ENCODE measurements at places on chromosomes 4 and X.
A peak's percentile ranks its signal among the peaks of the same experiment; 100 is the strongest.

DNA sequence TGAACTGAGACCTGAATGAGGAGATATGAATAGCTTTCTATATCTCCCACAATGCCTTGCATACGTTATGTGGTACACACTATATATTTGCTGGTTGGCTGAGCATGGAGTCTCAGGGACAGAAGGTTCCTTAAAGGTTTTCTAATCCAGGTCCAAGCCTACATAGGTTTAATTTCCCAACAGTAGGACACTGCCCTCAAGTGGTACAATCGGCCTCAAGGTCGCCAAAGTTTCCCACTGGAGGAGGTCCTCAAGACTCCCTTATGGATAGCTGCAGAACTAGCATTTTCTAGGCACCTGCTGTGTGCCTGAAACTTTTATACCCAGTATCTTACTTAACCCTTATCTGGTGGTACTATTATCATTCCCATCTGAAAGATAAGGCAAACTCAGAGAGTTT is 21.0 kb upstream of the EFNB1 start:
- no peak for DNase-seq

- DNase-seq = no peak
Measured at GRCh38 chrX:14875624-14876023, 2.4 kb downstream of the MOSPD2 start.

DNA sequence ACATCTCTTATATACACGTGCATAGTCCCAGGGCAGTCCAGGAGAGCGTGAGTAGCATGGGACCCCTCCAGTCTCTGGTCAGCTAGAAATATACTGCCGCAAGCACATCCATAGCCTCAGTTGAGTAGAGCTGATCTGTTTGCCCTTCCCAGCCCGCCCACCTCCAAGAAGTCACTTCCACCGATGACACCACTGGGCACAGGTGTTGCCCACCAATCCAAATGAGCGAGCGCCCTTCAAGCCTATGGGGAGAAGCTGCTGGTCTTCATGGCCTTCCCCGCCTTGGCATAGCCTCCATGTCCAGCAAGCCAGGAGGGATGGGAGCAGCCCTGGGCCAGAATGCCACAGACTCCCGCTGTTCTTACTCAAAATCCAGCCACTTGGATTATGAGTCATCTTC is 10.2 kb downstream of the DUSP9 start:
- no peak for DNase-seq

- DNase-seq = no peak
Measured at GRCh38 chrX:18890049-18890381, 93.9 kb downstream of the PHKA2 start.

DNA sequence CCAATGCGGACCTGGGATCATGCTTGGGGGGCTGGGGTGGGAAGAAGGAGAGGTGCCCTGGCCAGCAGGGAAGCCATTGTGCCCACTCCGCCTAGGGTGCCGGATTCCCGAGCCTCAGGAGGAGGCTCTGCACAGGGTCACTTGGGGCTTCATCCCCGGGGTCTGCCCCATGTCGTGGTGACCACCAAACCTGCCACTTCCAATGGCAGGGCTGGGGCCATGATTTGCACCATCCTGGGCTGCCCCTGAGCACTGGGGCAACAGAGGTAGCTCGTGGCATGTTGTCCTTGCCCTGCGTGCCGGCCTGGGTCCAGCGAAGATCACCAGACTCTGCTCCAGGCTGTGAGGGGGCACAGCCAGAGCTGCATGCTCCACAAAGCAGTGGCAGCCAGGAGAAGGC is 71.4 kb upstream of the DCAF12L2 start:
- DNase-seq = no peak

GRCh38 chr4:53553486-53554210 is 37.6 kb downstream of the LNX1 start:
- no peak for DNase-seq

DNA sequence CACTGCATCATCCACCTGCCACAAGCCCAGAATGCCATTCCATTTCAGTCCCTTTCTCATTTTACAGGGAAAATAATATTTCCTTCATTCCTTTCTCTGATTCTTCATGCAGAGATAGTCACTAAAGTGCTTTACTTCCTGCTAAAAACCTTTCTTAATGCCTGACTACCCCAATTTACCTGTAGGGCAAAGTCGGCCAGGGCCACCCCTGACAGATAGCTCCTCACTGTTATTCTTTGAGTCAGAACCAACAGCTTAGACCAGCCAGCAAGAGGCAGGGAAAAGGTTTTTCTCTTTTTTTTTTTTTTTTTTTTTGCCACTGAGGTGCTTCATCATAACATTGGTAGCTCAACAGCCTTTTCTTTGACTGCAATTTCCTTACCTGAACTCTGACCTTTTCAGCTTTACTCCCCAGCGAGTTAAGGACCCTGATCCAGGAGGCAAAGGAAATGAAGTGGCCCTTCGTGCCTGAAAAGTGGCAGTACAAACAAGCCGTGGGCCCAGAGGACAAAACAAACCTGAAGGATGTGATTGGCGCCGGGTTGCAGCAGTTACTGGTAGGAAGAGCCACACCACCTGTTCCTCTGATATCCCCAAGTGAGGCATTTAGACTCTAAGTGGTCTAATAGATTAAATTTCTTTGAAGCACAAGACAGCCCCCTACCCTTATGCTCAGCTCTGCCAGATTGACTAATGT is 85.0 kb downstream of the ALPK1 start:
- DNase-seq = no peak

GRCh38 chrX:138866643-138867042 is 155.1 kb upstream of the FGF13 start:
- DNase-seq = no peak

GRCh38 chrX:42846741-42847140 is 68.8 kb upstream of the PPP1R2C start:
- no peak for DNase-seq

DNA sequence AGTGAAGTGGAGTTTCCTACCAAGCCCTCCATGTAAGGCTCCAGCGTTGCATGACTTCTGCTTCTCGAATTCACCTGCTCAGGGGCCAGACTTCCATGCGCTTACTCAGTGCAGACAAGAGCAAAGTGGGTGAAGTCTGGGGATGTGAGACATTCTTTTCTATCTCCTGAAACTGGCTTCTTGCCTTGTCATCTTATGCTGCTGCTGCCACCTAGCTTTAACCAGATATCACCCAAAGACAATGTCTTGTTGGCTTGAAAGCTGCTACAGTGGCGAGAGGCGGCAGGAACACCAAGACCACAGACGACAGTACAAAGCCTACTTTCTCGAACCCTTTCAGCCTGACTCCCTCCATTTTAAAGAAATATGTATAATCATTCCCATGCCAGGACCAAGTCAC is 103.6 kb upstream of the ADGRG2 start:
- no peak for DNase-seq

GRCh38 chrX:69196666-69197065 is 31.4 kb upstream of the PJA1 start:
- no peak for DNase-seq

GRCh38 chrX:15399962-15400391 is 15.8 kb upstream of the VEGFD start:
- no peak for DNase-seq

GRCh38 chrX:119071381-119071780 is 1.4 kb upstream of the CT47C1 start:
- no peak for DNase-seq

- peak; percentile 90 for DNase-seq
Measured at GRCh38 chrX:74550295-74550802, 64.1 kb downstream of the RLIM start.

DNA sequence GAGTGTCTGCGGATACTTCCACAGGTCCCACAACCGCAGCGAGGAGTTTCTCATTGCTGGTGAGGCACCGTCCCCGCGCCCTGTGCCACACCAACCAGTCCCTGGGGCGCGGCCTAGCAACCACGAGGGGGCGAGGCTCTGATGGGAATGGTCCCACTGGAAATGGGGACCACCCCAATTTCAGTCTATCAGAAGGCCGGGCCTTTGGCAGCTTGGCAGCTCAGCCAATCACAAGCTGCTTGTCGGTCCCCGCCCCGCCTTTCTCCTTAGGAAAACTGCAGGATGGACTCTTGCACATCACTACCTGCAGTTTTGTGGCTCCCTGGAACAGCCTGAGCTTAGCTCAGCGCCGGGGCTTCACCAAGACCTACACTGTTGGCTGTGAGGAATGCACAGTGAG is 3.0 kb downstream of the TIMP1 start:
- no peak for DNase-seq

DNA sequence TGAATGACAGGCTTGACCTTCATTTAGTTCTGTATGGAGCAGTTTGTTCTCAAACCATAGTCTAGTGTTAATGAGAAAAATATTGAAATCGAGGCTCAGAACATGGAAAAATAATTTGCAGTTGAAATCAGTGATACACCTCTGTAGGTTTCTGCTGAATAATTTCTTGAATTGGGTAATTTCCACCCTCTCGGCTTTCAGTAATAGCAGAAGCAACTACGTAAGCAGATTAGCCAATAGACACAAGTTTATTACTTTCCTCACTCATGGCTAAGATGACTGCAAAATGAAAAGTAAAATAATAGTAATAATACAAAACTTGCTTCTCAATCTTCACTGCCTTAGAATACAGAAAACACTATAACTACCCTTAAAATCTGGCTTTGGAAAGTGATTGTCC is 46.0 kb downstream of the USP38 start:
- DNase-seq = no peak

DNA sequence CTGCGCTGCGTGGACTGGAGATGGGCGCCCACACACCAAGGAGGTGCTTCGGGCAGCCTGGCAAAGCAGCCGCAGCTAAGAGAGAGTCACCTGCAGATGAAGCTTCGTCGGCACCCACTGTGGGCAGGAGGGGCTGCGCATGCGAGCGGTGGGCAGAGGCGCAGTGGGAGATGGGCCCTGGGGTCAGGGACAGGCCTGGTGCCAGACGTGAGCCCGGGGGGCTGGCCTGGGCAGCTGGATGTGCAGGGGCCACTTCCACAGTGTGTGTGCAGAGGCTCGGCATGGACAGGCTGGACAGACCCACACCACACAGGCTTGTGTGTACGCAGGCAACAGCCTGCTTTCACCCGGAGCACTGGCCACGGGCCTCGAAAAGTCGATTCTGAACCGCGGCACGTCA is 18.6 kb downstream of the CTBP1 start:
- no peak for DNase-seq

DNA sequence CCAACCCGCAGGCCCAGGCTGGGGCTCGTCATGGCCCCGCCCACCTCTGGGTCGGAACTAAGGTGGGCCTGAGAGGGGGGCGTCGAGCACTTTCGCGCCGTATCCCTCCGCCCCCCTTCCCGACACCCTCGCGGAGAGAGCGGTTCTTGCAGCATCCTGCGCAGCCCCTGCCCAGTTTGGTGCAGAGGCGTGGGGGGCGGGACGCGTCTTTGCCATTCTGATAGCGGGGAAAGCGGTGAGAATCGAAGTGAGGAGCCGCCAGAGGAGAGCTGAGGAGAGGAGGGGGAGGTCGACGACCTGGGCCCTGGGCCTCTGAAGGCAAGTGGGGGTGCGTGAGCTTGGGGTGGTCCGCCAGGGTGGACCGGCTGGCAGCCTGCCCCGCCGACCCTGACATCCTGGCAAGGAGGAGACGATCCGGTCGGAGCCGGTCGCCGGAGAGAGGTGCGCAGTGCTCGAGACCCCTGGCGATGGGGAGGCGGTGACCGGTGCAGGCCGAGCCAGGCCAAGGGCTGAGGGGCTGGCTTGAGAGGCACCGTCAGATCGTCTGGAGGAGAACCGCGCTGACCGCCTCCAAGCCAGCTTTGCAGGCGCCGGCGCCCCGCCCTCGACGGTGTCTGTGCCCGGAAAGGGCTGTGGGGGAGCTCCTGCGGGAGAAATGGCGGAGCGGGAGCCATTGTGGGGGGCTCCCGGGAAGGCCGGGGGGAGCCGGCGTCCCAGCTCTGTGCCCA is 25.5 kb downstream of the GPRASP3 start:
- DNase-seq = no peak

DNA sequence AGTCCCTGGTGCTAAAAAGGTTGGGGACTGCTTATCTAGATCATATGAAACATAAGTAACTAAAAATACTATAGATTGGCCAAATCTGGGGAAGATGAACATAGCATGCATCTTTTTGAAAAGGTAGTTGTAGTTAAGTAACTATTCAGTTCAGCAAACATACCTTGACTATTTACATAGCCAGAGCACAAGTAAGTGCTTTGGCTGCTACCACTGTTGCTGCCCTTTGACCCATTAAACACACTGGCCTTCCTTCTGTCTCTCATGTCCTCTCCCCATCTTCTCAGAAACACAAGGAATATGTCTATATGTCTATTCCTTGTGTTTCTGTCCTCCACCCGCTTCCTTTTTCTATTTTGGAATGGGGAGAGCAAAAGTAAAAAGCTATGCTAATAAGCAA is 87.9 kb upstream of the SPRY1 start:
- no peak for DNase-seq

DNA sequence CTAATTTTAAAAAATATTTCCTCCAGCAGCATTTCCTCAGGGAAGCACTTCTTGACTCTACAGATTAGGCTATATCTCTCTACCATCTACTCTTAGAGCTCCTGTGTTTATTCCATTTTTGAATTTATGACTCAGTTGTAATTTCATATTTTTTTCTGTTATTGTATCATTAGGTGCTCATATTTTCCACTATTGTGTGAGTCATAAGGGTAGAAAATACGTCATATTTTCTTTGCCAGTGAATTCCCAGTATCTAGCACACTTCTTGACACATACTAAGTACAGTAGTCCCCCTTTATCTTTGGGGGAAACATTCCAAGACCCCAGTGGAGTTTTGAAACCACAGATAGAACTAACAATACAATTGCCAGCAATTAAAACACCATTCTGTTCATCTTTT is 431.2 kb downstream of the GASK1B start:
- DNase-seq = no peak

DNA sequence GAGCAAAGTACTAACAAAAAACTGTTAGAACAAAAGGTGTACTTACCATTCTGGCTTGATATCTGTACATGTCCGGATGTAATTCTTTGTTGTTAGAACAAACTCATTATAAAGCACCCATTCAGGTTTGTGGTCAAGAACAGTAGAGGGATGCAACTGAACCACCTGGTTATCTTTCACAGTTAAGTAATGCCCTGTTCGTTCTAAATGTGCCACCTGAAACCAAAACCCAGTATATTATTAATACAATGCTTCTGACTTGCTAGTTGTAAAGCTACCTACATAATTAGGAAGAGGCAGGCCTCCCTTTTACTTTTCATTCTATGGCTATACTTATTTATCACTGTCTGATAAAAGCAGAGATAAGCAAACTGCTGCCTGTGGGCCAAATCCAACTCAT is 54.8 kb downstream of the DHX15 start:
- no peak for DNase-seq

DNA sequence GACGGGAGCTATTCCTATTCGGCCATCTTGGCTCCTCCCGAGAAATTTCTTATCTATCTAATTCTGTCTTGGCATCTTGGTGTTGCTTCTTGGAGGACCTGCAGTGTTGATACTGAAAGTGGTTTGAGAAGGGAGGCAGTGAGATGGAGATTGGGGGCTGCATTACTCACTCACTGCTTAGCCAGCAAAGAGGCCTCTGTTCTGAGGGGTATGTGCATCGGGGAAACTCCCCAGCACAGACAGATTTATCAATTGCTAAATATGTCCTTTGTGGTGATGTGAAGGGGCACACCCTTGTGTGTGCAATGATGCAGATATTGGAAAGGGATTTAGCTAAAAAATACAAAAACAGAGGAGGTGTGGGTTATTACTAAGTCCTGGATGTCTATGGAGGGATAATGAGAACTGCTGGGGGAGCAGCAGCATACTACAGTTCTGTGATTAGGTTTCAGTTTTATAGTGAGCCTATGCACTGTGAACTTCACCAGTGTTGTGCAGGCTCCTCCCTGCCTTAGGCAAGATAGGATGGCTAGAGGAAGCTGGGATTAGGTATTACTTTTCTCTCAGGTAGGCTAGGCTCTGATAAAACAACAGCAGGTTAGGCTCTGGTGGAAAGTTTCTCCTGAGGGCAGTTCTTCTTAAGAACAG is 279.0 kb downstream of the HS3ST1 start:
- no peak for DNase-seq

- DNase-seq = no peak
Measured at GRCh38 chr4:787561-787981, 38.4 kb downstream of the CPLX1 start.
